Breast epithelium (tissue), 4 donors: ENCODE measurements at places on chromosomes 1 and 21. TPM values are rescaled to one million over a fixed set of nuclear protein-coding genes. Genes with fewer than 3 reads are reported as not detected.

DNA sequence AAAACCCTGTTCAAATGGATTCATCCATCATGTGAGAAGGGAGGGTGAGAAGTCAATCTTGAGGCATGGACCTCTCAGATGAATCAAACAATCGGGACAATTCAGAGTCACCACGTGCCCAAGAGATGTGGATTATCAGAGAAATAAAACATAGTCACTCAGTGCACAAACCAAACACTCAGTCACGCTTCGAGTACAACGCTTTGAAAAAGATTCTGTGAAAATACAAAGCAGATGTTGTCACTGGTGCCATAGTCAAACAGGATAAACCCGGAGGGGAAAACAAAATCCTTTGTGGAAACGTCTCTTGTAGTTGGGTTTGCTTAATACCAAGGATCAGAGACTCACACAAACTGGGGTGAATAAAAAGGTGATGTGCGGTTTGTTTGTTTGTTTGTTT is 188.4 kb downstream of the RRAGC start:
- H3K4me3 ChIP-seq: no peak overlapping the region
- no peaks in the 10 kb centered on the region for H3K4me1 ChIP-seq
- no peak overlapping the region for H3K27ac ChIP-seq

DNA sequence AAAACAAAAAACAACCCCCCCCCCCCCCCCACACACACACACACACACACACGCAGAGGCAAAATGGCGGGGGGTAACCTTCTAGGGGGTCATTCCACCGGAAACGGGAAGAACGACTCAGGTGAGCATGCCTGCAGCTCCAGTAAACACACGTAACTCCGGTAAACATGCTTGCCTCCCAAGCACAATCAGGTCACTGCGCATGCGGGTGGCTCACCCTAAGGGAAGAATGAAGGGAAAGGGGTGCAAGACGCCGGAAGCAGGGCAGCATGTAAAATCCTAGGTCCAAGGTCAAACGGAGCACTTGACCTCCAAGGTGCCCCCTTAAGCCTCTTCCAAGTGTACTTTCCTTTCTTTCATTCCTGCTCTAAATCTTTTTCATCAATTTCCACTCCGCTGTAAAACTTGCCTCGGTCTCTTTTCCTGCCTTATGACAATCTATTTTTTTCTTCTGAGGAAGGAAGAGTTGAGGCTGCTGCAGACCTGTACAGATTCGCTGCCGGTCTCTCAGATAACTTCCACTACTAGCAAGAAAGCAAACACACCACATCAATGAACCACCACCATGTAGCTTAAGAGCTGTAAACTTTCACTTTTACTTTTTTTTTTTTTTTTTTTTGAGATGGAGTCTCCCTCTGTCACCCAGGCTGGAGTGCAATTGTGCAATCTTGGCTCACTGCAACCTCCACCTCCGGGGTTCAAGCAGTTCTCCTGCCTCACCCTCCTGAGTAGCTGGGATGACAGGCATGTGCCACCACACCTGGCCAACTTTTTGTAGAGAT is 21.0 kb upstream of the CBR3 start:
- H3K27ac ChIP-seq: peak overlapping the region; percentile 66
- H3K4me3 ChIP-seq: no peak overlapping the region
- peak; percentile 62 for DNase-seq
- H3K27me3 ChIP-seq: no peaks in the 10 kb centered on the region

- no peaks in the 10 kb centered on the region for H3K36me3 ChIP-seq
- no peaks in the 10 kb centered on the region for H3K27me3 ChIP-seq
- DNase-seq: no peak
- H3K4me3 ChIP-seq: no peak overlapping the region
These were observed 6.3 kb upstream of the JUN start for GRCh38 chr1:58789996-58790660.

GRCh38 chr1:203147376-203147775 is 19.9 kb downstream of the ADORA1 start:
- no peaks in the 10 kb centered on the region for H3K36me3 ChIP-seq
- no peak overlapping the region for H3K27ac ChIP-seq
- no peak overlapping the region for H3K4me3 ChIP-seq
- H3K4me1 ChIP-seq: no peaks in the 10 kb centered on the region

DNA sequence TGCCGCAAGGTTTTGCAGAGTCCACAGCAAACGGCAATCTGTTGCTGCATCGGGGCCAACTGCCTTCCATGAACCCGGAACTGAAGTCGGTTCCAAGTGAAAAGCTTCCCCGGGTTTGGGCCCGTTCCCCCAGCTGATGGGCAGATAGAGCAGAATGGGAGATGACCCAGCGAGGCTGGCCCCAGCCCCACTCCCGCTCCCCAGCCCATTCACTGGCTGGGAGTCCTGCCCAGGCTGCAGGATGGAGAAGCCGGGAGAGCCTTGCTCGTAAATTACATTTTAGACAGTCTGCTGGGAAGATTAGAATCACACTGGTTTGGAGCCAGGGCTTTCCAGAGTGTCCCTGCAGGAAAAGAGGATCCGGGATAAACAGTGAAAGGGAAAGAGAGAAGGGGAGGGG is 31.6 kb upstream of the PAX7 start:
- H3K36me3 ChIP-seq: no peaks in the 10 kb centered on the region
- H3K27me3 ChIP-seq: peaks cover 5% of the 10 kb centered on the region
- no peak overlapping the region for H3K4me3 ChIP-seq
- DNase-seq: peak; percentile 68
- H3K4me1 ChIP-seq: no peaks in the 10 kb centered on the region
- no peak overlapping the region for H3K27ac ChIP-seq

DNA sequence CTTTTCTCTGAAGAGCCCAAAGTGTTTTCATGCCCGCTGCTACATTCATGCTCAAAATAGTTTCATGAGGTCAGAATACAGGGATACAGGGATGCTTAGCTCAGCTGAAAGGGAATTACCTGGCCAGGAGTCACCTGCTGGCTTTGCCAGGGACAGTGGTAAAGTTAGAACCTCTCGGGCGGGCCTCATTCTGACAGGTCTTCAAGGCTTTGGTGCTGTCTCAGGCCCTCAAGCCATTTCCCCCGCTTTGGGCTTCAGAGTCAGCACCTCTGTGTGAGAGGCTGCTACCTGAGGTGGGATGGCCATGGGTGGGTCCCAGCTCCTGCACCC is 5.5 kb downstream of the RASSF5 start:
- peak overlapping the region; percentile 68 for H3K27ac ChIP-seq
- no peaks in the 10 kb centered on the region for H3K27me3 ChIP-seq
- no peak for DNase-seq
- no peaks in the 10 kb centered on the region for H3K36me3 ChIP-seq
- H3K4me3 ChIP-seq: no peak overlapping the region

- no peaks in the 10 kb centered on the region for H3K36me3 ChIP-seq
- no peak for DNase-seq
- no peak overlapping the region for H3K27ac ChIP-seq
- no peaks in the 10 kb centered on the region for H3K27me3 ChIP-seq
- no peak overlapping the region for H3K4me3 ChIP-seq
These were observed 372.2 kb upstream of the PKN2 start for GRCh38 chr1:88311907-88312306.

GRCh38 chr21:28636752-28637691 is 355.7 kb downstream of the LTN1 start:
- DNase-seq: no peak
- H3K27ac ChIP-seq: peak overlapping the region; percentile 6
- no peaks in the 10 kb centered on the region for H3K4me1 ChIP-seq
- H3K27me3 ChIP-seq: no peaks in the 10 kb centered on the region
- H3K36me3 ChIP-seq: no peaks in the 10 kb centered on the region

- no peaks in the 10 kb centered on the region for H3K27me3 ChIP-seq
- no peaks in the 10 kb centered on the region for H3K4me1 ChIP-seq
- H3K27ac ChIP-seq: no peak overlapping the region
- H3K36me3 ChIP-seq: no peaks in the 10 kb centered on the region
- no peak overlapping the region for H3K4me3 ChIP-seq
These were observed 1857.4 kb downstream of the NCAM2 start for GRCh38 chr21:22855581-22855980.

DNA sequence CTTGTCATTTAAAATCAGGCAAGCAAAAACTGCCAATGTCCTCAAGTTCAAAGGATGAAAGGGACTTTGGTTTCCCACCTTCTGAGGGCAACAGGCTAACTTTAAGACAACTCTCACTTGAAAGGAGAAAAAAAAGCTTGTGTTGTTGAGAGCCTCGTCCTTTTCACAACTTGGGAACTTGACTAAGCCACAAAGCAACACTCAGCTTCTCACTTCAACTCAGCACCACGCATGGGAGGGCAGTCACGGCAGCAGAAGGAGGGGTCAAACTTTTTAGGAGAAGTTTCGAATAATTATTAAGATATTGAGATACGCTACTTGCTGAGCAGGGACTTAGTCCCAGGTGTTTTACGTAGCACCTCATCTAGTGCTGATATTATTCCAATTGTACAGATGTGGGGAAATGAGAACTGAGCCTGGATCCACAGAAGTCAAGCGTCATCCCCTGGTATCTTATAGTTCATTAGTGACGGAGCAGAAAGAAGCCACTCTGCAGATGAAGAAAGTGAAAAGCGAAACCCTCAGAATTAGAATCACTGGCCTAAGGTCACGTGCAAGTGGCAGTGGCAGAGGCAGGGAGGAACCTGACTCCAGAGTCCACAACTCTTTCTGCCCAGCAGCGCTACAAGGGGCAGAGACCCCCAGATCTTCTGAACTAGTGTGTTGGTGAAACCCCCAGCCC is 83.6 kb downstream of the JAK1 start:
- no peaks in the 10 kb centered on the region for H3K27me3 ChIP-seq
- DNase-seq: no peak
- H3K36me3 ChIP-seq: peaks cover 3% of the 10 kb centered on the region
- no peak overlapping the region for H3K27ac ChIP-seq

- peaks cover 4% of the 10 kb centered on the region for H3K4me1 ChIP-seq
- peak overlapping the region; percentile 39 for H3K4me3 ChIP-seq
- no peaks in the 10 kb centered on the region for H3K36me3 ChIP-seq
- peaks cover 72% of the 10 kb centered on the region for H3K27me3 ChIP-seq
- DNase-seq: no peak
- H3K27ac ChIP-seq: peak overlapping the region; percentile 1
These were observed 749 bp downstream of the PCBP3 start for GRCh38 chr21:45644041-45644906.

DNA sequence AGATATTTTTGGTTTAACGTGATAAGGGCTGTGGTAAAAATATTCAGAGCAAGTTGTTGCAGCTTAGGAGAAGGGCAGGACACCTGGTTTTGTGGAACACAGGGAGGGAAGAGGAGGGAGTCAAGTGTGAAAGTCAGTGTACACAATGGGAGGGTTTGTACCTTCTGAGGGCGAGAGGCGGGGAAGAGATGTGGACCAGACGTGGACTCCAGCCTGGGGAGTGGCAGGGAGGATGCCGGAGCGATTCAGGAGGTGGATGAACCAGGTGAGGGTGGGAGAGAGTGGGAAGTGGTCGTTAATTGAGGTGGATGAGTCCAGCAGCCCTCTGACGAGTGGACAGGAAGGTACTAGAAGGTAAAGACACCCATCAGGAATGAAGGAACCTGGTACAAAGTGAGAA is 52.2 kb upstream of the IRF2BP2 start:
- H3K4me3 ChIP-seq: no peak overlapping the region
- no peaks in the 10 kb centered on the region for H3K27me3 ChIP-seq
- no peaks in the 10 kb centered on the region for H3K4me1 ChIP-seq
- DNase-seq: no peak
- H3K36me3 ChIP-seq: no peaks in the 10 kb centered on the region
- H3K27ac ChIP-seq: no peak overlapping the region

DNA sequence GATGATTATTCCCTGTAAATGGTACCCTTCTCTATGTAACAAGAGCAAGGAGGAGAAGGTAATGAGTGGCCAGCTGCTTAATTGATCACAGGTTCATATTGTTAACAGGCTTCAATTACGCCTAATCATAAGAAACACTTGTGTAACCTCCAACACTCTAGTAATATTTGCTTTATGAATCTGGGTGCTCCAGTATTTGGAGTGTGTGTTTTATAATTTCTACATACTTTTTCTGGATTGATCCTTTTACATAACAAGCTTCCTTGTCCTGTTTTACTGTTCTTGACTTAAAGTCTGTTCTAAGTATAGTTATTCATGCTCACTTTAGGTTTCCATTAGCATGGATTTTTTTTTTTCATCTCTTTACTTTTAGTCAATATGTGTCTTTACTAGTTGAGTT is 984.2 kb downstream of the AMY1C start:
- H3K36me3 ChIP-seq: no peaks in the 10 kb centered on the region
- H3K27me3 ChIP-seq: no peaks in the 10 kb centered on the region
- no peaks in the 10 kb centered on the region for H3K4me1 ChIP-seq
- H3K27ac ChIP-seq: no peak overlapping the region
- DNase-seq: no peak

DNA sequence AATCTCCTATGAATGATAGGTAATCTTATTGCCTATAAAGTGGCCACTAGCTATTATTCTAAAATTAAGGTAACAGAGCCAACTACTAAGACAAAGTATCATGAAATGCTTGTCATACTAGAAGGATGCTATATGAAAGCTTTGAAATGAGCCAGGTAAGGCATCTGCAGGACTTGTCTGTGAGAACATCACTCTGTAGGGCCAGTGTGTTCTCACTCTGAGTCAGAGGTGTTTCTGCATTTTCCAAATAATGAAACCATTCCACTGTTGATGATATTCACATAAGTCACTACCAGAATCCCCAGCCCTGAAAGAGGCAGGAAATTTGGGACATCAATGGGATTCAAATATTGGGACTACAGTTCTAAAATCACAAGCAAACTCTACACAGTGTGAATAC is 25.8 kb upstream of the GBP5 start:
- no peaks in the 10 kb centered on the region for H3K4me1 ChIP-seq
- H3K27me3 ChIP-seq: no peaks in the 10 kb centered on the region
- no peak overlapping the region for H3K4me3 ChIP-seq
- H3K36me3 ChIP-seq: no peaks in the 10 kb centered on the region
- DNase-seq: no peak

- no peaks in the 10 kb centered on the region for H3K4me1 ChIP-seq
- no peak overlapping the region for H3K4me3 ChIP-seq
- H3K36me3 ChIP-seq: no peaks in the 10 kb centered on the region
- H3K27me3 ChIP-seq: no peaks in the 10 kb centered on the region
- no peak overlapping the region for H3K27ac ChIP-seq
These were observed 77.2 kb upstream of the CDC42BPA start for GRCh38 chr1:227395426-227396028.

DNA sequence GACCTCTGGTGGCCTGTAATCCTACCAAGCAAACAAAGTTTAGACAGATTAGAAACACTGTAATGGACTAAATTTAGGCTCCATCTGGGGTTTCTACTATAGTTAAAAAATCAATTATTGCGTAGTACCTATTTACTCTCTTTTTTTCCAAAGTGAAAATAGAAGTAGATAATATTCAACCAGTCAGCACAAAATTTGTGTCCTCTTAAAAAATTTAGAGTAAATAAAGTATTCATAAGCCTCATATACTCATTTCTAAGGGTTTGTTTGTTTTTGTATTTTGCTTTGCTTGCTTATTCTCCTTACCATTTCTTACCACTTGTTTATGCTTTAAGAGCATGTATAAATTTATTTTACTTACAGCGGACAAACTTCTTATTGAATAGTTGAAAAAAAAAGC is 54.5 kb downstream of the NCAM2 start:
- DNase-seq: no peak
- no peak overlapping the region for H3K27ac ChIP-seq
- H3K27me3 ChIP-seq: no peaks in the 10 kb centered on the region
- H3K4me3 ChIP-seq: no peak overlapping the region
- H3K36me3 ChIP-seq: no peaks in the 10 kb centered on the region
- no peaks in the 10 kb centered on the region for H3K4me1 ChIP-seq

LGALS8 gene
- total RNA-seq: 119 TPM

KRTAP19-1 gene
- total RNA-seq: not detected

RGS4 gene
- total RNA-seq: not detected

CLCA1 gene
- not detected for total RNA-seq

AMPD1 gene
- total RNA-seq: 2.9 TPM

CLDN14 gene
- not detected for total RNA-seq

IQGAP3 gene
- 0.15 TPM for total RNA-seq

OR10J1 gene
- total RNA-seq: not detected

ADAMTS5 gene
- 14.8 TPM for total RNA-seq

ITLN2 gene
- not detected for total RNA-seq

UBE2U gene
- total RNA-seq: not detected

CLCA4 gene
- total RNA-seq: 0.16 TPM

ZNF683 gene
- total RNA-seq: 0.48 TPM

ZMPSTE24 gene
- 34.4 TPM for total RNA-seq

BEND5 gene
- total RNA-seq: 5.9 TPM

TCHH gene
- 0.15 TPM for total RNA-seq
